Hematopoietic multipotent progenitor cell (in vitro differentiated cells): ENCODE measurements at places on chromosomes 11 and 22.

DNA sequence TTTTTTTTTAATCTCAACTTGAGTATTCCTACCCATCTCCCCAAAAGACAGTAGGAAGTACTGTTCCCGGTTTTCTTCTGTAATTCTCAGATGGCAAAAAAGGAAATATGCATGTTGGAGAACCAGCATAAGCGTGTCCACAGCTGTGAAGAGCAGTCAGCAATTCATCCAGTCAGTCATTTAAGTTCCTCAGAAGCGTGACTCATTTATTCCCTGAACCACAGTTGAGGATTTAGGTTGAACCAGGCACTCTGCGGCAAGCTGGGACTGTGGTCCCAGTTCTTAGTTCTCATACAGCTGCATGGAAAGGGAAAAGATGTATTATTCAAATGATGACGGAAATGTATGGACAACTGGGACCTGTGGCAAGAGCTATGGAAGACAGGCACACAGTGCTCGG, 61.0 kb upstream of the MYO18B start:
- no peak for DNase-seq

DNA sequence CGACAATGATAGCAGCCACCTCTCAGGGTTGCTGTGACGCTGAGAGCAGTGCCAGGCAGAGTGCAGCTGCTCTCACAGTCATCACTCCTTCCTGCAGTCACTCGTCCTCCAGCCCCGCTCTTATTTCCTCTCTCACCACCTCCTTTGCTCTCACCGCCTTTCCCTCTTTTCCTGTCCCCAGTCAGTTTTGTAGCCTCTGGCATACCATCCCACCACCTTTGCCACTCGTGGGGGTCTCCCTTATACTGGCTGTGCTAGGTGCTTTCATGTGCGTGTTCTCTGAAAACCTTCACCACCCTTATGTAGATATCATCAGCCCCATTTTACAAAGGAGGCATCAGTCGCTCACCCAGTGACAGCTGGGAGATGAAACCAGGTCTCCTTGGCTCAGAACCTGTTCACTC, 19.3 kb upstream of the ST3GAL4 start:
- DNase-seq = no peak

GRCh38 chr11:70491696-70492472, 93.6 kb downstream of the CTTN start:
- DNase-seq = no peak

DNA sequence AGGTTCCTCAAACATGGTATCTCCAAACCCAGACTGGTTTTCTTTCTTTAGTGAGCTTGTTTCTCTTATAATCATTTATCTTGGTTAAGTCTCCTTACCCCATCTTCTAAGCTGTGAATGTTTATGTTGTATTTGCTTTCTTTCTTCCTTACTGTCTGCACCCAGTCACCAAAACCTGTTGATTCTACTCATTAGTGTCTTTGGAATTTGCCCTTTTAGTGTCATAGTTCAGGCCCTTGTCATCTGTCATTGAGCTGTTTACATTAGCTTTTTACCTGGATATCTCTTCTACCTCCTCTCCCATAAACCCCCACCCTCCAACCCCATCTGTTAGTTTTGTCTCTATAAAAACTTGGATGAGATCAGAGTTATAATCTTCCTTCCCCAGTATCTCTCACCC, 59.9 kb downstream of the AMOTL1 start:
- no peak for DNase-seq

DNA sequence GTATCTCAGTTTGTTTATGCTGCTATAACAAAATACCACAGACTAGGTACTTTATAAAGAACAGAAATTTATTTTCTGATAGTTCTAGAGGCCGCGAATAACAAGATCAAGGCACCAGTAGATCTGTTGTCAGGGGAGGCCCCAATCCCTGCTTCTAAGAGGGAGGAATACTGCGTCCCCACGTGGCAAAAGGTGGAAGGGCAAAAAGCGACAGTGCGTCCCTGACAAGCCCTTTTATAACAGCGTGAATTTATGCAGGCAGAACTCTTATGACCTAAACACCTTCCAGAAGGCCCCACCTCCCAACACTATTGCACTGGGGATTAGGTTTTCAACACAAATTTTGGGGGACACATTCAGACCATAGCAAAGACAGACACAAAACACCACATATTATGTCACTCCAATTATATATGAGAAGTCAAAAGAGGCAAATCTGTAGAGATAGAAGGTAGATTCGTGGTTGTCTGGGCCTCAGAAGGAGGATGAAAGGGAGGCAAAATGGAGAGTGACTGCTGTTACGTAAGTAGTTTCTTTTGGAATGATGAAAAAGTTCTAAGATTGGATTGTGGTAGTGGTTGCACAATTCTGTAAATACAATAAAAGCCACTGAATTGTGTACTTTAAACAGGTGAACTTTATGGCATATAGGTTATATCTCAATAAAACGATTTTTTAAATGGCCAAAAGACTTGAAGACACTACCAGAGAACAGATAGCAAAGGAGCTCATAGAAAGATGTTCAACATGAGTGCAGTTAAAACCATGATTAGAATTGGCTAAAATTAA, 30.1 kb upstream of the TNRC6B start:
- no peak for DNase-seq

DNA sequence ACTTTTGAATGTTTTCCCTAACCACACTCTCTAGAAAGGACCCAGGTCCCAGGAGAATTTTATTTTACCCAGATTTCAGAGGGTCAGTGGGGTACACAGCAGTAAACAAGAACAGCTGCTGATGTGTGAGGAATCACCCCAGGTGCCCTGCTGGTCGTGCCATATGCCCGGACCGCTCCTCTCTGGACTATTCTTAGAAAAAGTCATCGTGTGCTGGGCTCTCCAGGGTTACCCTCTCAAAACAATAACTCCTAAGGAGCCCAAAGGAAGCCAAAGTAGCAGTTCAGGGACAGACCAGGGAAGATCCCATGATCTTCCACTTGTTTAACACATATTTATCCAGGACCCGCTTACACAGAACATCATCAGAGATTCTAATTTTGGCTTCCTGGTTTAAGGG, 29.7 kb downstream of the LRP4 start:
- DNase-seq = no peak

DNA sequence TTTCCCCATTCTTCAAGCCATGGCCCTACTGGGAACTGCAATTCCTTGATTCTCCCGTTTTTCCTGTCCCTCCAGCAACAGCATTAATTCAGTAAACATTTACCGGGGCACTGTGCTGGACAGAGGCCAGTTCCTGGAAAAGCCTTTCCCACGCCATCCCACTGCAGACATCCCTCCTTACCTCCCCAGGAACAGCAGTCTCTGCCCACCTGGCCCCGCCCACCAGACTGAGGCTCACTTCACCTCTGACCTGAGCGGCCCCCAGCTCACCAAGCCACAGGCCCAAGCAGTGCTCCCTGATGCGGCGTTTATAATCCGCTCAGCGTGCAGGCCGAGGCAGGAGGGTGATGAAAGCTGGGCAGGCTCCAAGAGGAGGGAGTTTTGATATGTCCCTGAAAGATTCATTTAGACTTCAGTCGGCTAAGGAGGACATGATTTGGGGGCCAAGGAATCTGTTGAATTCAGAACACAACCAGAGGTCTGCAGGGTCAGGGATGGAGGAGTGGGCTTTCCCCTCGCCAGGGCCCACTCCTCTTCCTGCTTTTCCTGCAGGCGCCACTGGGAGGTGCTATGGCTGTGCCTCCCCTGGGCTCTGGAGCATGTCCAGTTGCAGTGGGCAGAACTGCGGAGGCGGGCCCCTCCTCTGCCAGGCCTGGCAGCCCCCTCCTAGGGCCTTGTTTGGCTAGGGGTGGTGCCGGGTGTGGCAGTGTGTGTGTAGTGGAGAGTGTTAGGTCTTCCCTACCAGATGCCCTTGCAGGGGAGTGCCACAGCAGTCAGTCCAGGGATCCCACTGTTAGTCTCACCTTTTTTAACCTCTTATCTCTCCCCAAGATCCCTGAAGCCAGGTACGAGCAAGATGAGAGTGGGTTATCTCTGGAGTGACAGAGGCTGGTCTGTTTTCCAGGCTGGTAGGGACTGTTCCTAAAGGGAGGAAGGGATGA, 1.4 kb upstream of the TAGLN start:
- DNase-seq = no peak

DNA sequence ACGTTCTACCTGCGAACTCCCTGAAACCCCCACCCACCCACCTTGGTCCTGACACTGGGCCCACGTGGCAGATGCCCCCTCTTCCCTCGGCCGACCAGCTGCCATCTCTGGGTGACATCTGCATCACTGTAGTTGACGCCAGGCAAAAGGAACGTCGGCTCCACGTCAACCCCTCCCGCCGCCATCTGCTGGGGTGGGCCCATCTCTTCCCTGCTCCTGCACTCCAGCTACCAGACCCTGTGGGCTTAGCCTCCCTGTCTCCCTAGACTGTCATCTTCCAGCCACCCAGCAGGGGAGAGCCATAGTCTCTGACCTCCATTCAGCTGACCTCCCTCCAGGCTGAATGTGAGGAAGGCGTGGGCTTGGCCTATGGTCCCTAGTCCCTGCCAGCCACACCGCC, 21.4 kb downstream of the CHID1 start:
- DNase-seq = no peak

DNA sequence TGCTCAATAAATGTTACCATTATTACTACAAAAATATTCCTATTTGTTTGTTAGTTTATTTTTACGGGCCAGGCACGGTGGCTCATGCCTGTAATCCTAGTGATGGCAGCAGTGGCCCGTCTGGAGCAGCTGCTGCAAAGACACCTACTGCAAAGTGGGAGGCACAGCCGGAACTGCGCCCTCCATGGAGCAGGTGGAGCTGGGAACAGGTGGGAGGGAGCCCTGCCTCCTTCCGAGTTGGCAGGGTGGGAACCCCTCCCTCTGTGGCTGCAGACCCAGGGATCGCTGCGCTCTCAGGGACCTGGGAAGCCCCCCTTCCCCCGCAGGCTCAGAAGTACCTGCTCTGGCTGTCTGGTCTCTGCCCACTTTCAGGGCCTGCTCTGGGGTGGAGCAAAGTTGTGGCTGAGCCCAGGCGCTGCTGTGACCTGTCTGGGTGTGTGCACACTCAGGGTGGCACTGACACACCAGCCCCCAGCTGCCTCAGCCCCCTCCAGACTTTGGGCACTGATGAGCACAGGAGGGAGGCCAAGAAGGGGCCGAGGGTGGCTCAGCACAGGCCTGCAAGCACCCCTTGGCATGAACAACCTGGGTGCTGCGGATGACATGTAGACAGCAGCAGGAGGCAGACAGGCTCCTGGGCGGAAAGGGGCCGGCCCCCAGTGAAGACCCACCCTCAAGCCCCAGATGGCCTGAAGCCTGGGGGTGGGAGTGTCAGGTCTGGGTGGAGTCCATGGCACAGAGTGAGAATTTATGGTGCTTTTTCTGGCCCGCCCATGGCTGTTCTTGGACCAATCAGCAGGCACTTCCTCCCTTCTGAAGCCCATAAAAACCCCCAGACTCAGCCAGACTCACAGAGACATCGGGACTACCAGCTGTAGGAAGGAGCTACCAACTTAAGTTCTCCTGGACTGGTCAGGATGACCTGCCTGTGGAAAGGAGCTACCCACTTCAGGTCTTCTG, 103.7 kb upstream of the CLMP start:
- DNase-seq = no peak

- DNase-seq = no peak
Observed at GRCh38 chr11:128689948-128690664, 3.8 kb upstream of the FLI1 start.

DNA sequence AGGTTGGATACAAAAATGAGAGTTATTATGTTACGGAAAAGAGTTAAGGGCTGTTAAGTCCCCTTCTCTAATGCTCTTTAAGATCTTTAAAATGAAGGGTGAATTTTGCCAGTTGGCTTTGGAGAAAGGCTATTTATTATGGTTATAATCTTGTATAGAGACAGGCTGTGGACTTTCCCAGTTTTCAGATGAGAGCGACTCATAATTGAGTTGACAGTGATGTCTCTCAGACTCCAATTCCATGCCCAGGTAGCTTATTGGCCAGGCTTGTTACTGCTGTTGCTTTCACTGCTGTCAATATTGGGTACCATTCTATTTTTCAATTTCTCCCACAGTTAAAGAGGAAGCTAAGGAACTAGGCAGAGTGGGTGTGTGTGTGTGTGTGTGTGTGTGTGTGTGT, 13.1 kb downstream of the ENDOD1 start:
- DNase-seq = peak; percentile 26

- DNase-seq = no peak
Observed at GRCh38 chr11:126857860-126858808, 142.4 kb downstream of the KIRREL3 start.

- no peak for DNase-seq
Observed at GRCh38 chr22:37983860-37984791, at the start of gene SOX10. TSS of gene SOX10 (minus strand) at chr22:37984555. CDS start at chr22:37983784, 771 bp downstream.

DNA sequence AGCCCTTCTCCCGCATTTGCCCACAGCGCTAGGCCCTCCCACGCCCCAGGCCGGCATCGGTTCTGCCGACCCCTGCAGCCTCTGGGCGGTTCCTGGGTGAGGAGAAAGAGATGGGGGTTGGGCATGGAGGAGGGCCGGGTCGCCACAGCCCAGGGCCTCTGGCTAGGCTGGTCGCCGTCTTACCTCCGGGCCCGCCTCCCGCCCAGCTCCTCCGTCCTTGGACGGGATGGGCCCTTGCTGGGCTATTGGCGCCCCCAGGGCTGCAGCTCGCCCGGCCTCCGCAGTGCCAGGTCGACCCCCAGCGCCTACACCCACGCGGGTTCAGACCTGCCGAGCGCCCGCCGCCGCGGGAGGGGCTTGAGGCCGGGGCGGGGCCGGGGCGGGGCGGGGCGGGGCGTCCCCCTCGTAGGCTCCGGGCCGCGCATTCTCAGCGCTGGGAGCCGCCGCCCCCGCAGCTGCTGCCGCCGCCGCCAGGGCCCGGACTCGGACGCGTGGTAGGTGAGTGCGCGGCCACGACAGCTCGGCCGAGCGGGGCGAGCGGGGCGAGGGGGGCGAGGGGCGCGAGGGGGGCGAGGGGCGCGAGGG, at the start of gene CD151:
CD151 (plus strand) TSS at position 424 of the 585 bp plus-strand sequence. CDS start 3,118 bp downstream, outside the sequence.
- DNase-seq = peak; percentile 44

DNA sequence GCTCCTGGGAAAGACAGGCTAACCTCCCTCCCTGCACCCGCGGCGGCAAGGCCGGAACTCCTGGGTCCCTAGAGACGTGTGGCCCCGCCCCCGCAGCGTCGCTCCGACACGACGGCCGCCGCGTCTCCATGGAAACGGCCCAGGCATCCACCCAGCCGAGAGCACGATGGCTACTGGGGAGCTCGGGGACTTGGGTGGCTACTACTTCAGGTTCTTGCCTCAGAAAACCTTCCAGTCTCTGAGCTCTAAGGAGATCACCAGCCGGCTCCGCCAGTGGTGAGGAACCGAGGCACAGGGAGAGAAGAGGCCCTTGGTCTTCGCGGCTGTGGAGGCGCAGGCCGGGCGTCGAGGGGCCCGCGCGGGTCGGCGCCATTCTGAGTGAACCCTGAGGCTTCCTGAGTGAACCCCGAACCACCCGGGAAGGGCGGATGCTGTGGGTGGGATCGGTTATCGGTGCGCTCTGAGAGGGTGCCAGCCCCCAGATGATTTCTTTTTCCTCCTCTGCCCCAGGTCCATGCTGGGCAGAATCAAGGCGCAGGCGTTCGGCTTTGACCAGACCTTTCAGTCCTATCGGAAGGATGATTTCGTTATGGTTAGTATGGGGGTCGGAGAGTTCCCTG, at the start of gene CFAP300:
CFAP300 (plus strand) TSS at position 133 of the 620 bp plus-strand sequence; CDS start at position 167, 34 bp downstream.
- DNase-seq = no peak

- peak; percentile 72 for DNase-seq
Observed at GRCh38 chr11:47399860-47400767, 8.3 kb upstream of the SLC39A13 start.

GRCh38 chr11:117371453-117371852, 43.8 kb downstream of the CEP164 start:
- DNase-seq = no peak
